ENCODE measurements at places on chromosomes 1 and 21. TPM values are rescaled to one million over a fixed set of nuclear protein-coding genes. Genes with fewer than 3 reads are reported as not detected.

C1orf226 gene
- 0.46 TPM for total RNA-seq

CFHR2 gene
- not detected for total RNA-seq

SLC44A5 gene
- 0.07 TPM for total RNA-seq

SNX7 gene
- total RNA-seq, result 22.2 TPM

SERPINC1 gene
- not detected for total RNA-seq

KCNH1 gene
- total RNA-seq, result not detected

AMY2B gene
- total RNA-seq, result 1.5 TPM

Measured in airway epithelial cell (primary cell).